NCI-H2081 treated with DMSO at 0.1 percent for 48 hours (cell line): ENCODE measurements at places on chromosomes 12 and 14.

DNA sequence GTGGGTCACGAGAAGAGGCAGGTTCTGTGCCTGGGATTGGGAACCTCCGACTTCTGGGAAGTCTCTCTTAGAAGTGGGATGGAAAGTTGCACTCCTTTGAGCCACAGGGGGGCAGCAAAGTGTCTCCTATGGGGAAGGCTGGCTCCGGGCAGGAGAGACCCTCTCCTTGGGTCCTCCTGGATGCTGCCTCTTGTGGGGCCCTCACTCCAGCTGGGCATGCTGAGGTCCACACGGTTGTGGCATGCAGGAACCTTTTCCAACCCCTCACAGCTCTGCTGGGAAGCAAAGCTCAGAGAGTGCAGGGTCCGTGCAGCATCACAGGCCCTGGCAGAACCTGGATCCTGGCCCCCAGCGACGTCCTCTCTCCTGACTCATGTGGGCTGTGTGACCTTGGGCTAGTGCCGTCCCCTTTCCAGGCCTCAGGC is 17.4 kb downstream of the SDSL start:
- no peak for DNase-seq

DNA sequence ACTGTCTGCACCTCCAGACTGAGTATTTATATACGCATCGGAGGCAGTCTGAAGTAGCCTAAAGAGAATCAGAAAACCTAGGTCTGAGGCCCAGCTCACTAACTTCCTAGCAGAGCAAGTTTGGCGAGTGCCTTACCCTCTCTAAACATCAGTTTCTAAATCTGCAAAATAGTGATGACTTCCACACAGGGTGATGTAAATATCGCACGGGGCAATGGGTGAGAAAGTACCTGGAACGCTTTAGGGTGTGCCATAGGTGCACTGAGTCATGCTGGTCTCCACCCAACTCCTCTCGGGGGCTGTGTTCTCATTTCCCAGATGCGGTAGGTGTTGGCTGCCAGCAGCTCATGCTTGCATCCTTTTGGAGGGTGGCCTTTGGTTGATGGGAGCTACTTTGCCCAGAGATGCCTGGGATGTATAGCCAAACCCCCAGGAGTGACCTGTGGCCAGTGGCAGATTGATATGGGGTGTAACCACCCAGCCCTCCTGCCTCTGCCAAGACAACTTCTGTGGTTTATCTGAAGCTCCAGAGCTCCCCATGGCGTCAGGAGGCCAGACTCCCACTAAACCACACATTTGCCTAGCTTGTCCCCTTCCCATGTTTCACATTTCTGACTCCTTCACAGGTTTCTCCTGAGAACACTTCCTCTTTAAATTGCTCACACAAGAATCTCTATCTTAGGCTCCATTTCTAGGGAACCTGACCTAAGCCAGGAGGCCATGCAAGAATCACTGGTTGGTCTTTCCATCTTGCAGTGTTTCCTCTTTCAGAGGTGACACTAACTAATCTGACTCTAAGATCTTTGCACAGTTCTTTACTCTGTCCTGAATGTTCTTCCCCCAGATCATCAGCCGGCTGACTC is 62.0 kb upstream of the TUNAR start:
- DNase-seq = no peak

DNA sequence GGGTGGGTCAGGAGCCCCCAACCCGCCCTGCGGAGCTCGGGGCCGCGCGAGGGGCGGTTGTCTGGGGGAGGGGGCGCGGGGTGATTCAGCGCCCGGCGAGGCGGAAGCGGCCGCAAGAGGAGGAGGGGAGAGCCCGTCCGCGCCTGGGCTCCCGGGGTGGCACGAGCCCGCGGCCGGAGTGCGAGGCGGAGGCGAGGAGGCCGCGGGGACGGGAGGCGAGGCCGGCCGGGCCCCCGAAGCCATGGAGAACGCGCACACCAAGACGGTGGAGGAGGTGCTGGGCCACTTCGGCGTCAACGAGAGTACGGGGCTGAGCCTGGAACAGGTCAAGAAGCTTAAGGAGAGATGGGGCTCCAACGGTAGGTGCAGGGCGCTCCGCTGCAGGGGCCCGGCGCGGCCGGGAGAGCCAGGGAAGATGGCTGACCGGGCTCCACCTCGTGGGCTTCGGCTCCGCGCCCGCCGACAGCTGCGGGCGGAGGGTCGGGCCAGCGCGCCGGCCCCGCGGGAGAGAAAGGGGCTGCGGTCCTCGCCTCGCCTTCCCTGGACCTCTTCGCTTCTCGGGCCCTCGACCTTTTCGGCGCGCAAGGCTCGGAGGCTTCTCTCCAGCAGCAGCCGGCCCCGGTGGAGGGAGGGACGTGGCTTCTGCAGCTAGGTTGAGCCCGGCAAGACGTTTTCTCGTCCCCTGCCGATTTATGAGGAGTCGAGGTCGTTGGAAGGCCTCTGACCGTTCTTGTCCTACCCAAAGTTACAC is 677 bp downstream of the ATP2A2 start:
- no peak for DNase-seq

- no peak for DNase-seq
These were observed 32.2 kb upstream of the DICER1 start for GRCh38 chr14:95189367-95190132.

DNA sequence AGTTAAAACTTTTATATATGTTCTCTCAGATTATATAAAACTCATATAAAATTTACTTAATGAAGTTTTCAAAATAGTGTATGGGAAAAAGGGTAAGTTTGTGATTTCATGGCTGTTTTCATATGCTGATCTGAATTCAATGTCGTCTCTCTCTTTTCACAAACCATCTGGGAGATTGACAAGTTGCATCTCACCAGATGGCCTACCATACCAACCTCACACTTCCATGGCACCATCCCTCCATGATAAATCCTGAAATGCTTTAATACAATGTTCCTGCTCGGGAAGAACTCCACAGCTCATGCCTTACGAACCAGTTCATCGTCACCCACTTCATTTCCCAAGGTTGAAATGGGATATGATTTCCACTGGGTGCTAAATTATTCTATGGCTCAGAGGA is 22.3 kb downstream of the PTPRO start:
- no peak for DNase-seq

DNA sequence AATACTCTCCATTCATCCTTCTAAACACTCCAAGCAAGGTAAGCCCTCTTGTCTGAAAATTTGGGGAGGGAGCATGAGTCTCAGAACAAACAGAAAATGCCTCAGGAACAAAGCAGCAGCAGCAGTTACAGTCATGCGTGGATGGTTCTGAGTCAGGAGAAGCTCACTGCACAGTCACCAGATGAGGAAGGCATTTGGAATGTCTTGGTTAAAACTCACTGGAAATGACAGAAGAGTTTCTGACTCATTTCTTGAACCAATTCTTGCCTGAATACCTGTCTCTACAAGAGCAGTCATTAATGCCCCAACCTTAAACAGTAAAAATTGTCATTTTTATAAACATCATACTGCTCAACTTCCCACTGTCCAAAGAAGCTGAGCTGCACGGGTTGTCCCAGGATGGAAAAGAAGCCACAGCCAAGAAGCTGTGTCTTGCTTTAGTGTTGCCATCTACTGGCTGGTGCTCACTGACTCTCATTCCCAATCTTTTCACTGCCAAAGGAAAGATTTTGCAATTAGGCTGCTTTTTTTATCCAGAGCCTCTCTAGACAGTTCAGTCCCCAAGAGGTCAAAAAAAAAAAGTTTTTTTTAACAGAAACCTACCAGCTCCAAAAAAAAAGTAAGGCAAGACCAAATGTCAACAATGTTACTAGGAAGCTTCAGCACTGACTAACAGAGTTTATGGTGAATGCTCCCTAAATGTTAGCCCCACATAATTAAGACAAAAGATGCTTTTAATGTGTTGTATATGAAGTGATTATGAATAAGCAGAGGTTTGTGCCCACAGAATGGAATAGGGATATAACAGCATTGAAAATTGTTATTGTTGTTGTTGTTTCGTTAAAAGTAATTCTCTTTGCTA is 40.4 kb downstream of the KICS2 start:
- DNase-seq = peak; percentile 8

DNA sequence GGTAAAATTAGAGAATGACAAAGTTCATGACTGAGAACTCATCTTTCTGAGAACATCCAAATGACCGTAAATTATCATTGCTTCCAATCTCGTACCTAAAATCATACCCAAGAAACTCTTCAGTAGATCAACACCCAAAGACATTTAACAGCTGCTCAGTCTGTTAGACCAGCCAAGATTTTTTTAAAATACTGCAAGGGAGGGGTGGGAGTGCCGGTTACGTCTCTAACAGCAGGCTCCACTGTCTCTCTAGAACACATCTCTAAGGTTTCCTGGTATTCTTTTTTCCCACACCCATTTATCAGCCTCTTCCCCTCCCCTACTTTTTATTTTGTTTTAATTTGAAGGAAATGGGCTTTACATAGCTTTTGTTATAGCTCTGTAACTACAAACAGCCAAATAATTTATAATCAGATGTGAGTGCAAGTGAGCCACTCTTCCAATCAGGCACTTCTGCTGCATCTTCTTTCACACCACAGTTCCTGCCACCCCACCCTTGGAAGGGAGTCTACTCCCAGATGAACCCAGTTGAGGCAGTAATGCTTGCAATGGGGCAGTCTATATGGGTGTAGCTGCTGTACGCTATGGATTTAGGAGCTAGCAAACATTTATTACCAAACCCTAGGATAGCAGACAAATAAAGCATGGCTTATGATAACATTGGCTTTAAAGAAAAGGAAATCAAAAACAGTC is 21.9 kb downstream of the PTPRB start:
- DNase-seq = no peak

DNA sequence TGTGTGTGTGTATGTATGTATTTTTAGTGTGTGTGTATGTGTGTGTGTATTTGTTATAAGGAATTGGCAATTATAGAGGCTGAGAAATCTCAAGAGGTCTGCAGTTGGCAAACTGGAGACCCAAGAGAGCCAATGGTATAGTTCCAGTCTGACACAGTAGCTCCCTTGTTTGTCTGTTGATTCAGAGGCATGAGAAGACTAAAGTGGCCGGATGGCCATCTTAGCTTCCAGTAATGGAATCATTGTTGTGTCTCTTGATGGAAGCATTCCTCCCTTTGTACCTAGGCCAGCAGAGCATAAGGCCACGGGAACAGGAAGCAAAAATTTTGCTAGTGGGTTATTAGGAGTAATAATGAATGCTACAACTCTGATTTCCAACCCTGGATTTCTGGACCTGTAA is 460.6 kb downstream of the TMTC2 start:
- no peak for DNase-seq

GRCh38 chr12:105476616-105477015 is 146.1 kb downstream of the C12orf75 start:
- DNase-seq = no peak

DNA sequence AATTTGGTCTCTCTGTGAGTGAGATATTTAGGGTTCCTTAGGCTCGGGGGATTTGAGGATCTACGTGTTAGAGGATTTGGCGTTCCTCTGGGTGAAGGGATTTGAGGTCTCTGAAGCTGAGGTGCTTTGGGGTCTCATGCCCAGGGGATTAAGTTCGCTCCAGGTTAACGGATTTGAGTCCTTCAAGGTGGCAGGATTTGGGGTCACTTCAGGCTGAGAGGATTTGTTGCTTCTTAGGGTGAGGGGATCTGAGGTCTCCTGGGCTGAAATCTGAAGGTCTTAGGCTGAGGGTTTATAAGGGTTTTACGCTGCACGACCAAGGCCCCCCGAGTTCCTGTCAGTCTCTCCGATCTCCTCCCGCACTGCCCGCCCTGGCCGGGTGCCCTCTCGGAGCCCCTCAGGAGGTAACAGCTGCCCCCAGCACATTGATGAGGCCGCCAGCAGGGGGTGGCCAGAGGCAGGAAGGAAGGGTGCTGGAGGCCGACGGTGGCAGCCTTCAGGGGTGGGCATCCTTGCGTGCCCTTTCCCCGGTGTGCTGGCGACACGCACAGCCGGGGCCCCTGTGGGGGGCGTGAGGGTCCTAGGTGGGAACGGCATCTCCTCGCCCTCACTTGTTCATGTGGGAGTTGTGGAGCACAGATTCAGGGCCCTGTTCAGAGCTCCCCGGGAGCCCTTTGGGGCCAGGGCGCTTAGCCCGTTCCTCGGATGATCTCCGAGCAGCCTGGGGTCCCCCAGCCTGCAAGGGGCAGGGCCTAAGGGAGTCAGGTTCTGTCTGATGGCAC is 14.3 kb downstream of the CEP170B start:
- DNase-seq = no peak

DNA sequence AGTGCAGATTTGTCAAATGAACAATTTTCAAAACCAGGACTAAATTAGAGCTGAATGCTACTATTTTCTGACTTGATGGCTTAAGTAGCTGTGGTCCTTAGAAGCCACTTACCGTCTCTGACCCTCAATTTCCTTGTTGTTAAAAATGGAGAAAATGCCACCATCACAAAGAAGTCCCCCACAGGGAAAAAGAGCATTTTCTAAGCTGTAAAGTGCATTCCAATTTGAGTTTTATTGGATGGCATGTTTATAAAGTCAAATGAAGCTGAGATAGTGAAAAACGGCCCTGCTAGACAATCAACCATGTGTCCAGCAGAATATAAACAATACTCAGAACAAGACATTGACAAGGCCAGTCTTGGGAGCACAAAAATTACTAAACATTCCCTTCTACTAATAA is 53.6 kb downstream of the GOLGA5 start:
- no peak for DNase-seq

DNA sequence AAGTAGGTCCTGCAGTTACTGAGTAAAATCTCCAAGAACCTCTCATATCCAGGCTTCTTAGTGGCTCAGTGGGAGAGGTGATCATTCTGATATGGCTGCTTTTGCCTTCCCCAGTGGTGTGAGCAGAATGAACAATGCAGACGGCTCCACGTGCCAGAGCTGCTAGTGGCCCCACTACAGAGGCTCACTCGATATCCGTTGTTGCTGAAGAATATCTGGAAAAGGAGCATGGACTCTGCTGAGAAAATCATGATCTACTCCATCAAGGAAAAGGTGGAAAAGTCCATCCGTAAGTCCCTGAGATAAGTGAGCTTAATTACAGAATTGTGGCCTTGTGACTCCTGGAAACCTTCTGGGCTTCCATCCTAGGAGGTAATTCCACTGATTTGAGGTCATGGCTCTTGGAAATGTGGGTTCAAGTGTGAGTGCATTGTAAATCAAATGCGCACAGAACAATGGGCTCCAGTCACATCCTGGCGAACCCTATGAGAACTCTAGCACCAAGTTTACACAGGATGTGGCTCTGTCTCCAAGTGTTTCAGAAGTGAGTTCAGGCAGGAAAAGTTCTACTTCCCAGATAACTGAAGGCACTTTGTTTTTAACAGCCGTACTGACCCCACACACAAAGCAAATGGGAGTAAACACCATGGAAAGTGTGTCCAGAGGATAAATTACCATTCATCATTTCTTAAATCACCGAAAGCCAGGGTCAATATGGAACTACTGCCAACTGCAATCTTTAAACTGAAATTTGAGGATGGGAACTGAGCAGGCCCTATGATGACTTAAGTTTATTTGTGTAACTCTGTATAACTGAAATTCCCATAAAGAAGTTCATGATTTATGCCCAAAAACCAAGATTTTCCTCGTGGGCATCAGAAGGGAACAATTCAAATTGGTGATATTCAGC is 51.4 kb downstream of the PLEKHG7 start:
- DNase-seq = no peak

GRCh38 chr14:99268810-99269707 is 2.9 kb downstream of the BCL11B start:
- DNase-seq = no peak

GRCh38 chr12:31586728-31587127 is 4.2 kb downstream of the DENND5B start:
- no peak for DNase-seq

- no peak for DNase-seq
These were observed 9.5 kb upstream of the RAB35 start for GRCh38 chr12:120125792-120126634.
